ENCODE measurements at places on chromosomes 12 and 14. TPM values are rescaled to one million over a fixed set of nuclear protein-coding genes. Genes with fewer than 3 reads are reported as not detected.

GRCh38 chr14:35865611-35866324, 39.6 kb downstream of the BRMS1L start:
- no peak for DNase-seq

DNA sequence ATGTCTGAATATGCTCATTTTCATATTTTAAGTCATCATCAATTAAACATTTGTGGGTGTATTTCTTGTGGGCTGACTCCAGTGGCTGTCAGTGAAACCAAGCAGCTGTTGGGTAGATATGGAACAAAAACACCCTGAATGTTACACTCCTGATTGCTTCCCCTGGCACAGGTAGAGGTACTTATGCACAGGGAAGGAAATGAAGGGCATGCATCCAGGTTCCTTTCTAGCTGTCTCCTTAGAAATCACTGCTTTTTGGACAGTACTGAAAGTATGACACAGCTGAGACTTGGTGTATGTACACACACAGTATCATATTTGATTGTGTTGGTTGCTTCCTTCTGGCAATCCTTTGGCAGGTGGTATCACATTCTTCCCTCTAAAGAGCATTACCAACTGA, 1006.7 kb downstream of the DIO2 start:
- no peak for DNase-seq

DNA sequence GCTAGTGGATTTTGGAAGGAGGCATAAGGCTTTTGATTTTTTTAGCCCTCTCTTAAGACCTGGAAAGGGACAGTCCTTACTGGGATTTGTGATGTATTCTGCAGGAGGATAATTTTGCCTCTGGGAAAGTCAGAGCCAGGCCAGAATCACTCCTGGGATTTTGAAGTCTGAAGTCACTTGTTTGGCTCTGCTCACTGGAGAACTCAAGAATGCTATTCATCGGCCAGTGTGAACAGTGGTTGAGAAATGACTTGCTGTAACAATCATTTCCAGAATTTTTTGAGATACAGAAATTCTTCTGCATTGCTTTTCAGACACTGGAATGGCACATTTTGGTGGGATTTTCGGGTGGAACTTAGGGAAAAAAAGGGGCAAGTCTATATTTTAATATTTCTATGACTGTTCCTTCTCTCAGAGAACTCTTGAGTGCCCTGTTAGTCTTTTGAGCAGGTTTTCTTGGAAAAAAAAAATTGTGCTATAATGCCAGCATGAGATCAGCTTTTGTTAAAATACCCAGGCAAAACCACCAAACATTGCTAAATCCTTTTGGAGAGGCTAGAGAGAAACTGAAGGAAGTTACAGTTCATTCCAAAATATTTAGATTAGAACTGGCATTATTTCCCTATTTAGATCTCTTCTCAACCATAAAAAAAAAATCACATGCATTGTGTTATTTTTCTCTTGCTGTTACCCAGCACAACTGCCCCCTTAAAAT, 26.1 kb upstream of the BHLHE41 start:
- no peak for DNase-seq

- no peak for DNase-seq
Observed at GRCh38 chr14:91473046-91473445, 37.1 kb downstream of the PPP4R3A start.

DNA sequence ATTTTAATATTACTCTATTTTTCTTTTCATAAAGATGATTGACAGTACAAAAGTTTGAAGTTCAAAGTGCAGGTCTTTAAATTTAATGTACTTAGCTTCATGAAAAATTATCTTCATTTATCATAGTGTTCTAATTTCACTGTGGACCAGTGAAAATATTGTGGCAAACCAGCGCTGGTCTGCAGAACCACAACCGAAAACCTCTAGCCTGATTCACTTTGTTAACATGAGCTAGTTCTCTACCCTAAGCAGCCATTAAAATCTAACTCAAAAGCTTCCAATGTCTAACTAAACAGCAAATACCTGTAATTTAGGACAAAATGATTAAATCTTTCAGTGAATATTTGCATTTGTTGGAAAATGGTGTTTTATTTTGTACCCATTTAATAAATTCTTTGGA, 161.1 kb upstream of the TMTC2 start:
- DNase-seq, result no peak

DNA sequence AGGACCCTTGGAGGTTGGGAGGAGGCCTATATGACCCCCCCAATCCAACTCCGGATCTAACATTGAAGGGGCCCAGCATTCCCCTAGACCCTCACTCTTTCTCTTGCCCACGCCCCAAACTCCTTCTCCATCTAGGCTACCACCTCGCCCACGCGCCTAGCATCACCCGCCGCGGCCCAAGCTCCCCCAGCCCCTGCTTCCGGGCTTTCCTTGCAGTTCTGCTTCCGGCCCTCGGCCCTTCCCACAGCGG, 445 bp downstream of the CERS5 start:
- DNase-seq, result no peak

TPPP2 gene
- not detected for total RNA-seq

DNA sequence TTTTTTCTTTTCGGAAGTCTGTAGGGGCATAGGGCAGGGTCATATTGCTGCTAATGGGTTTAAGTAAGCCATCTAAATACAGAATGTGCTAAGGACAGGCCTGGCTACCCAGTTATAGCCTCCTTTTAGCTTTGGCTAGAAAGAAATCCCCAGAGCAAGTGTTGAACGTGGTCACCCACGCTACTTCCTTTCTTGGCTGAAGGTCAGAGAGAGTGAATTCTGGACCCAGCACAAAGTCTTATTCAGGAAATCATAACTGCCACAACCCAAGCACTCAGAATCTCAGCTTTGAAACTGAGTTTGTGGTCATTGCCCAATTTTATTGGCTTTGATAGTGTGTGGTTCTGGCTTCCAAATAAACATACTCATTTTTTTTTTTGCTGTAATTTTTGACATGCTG, 542.1 kb upstream of the ATP2B1 start:
- DNase-seq, result no peak

RDH5 gene
- 47.0 TPM for total RNA-seq

APOLD1 gene
- 2.3 TPM for total RNA-seq

GRCh38 chr12:131123817-131124216, 170.1 kb downstream of the ADGRD1 start:
- no peak for DNase-seq
